Esophagus mucosa (tissue), 1 donor: ENCODE measurements at places on chromosomes 5 and 9. TPM values are rescaled to one million over a fixed set of nuclear protein-coding genes. Genes with fewer than 3 reads are reported as not detected.
A peak's percentile ranks its signal among the peaks of the same experiment; 100 is the strongest.

DNA sequence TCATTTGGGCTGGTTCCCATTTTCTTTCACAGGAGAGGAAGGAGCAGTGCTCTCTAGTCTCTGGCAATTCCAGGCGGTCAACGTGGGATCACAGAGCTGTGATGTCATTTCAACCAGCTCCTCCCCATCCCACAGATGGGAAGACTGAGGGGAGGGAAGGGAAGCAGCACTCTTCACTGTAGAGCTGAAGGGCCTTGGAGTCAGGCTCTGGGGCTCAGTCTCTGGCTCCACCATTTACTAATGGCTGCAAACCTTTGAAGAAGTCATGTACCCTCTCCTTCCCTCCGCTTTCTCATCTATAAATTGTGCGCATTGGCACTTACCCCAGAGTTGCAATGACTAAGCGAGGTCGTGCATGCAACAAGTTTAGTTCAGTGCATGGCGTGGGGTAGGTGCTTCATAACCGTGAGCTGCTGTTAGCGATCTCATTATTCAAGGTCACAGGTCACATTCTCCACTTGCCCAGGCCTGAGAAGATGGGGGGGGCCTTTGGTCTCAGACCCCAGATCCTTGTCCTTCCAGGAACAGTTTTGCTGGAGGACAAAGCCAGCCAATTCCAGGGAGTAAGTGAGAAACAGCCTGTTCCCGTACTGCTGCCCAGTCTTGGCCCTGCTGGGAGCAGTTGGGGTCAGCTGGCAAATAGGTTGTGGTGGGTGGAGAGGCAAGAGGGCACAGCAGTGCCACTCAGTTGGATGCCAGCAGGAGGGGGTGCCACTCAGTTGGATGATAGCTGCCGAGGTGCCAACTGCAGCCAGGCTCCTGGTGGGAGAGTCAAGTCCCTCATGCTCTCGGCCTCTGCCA lies 136.7 kb downstream of the RGS3 start:
- ATAC-seq: peak; percentile 7

GRCh38 chr5:68456756-68457217 lies 241.2 kb downstream of the PIK3R1 start:
- ATAC-seq: peak; percentile 98

Gene WHRN
- 3.4 TPM for total RNA-seq

DNA sequence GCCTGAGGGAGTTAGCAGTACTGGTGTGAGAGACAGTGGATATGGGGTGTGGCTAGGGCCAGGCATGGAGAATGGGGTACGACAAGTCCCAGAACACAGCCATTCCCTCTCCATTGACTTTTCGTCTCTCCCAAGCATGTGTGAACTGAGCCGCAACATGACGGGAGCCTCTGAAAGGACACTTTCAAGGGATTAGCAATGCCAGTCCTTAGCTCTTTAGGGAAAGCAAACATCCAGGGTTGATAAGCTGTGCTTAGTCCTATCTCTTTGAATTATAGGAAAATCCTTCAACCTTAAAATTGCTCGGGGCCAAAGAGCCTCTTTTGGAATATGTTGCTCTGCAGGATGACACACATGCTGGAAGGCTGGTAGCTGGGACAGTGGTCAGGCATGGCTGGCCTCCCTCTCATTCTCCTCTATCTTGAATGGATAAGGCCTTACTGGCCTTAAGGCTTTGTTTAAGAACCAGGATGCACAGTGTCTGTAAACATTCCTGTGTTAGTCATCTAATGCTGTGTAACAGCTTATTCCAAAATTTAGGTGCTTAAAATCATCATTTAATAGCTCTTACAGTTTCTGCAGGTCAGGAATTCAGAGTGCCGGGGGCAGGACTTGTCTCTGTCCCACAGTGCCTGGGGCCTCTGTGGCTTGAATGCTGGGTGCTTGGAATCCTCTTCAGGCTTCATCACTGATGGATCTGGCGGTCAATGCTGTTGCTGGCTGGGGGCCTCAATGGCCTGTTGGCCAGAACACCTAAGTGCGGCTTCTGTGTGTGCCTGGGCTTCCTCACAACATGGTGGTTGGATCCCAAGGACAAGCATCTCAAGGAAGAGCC lies 95.3 kb downstream of the PTTG1 start:
- ATAC-seq: no peak

- ATAC-seq: peak; percentile 55
These were observed 484.8 kb downstream of the ZSWIM6 start for GRCh38 chr5:61816585-61817450.

Gene C9orf72
- total RNA-seq: 6.4 TPM

GRCh38 chr9:16203729-16204573 lies 651.1 kb downstream of the CCDC171 start:
- no peak for ATAC-seq

DNA sequence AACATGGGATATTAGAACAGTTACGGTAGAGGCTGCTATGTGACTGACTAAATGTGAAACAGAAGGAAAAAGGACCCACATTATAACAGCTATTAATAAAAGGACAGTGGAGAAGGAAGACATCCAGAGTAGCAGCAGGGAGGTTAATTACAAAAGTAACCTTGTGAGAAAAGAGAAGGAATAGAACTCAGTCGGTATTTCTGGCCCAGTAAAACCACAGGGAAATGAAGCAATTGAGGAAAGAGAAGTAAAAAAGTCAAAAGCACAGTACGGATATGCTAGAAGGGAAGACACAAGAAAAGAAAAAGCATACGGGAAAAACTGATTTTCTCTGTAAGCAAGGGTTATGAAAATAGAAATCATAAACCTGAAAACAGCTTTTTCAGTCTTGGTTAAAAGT lies 164.7 kb downstream of the RFX3 start:
- no peak for ATAC-seq

DNA sequence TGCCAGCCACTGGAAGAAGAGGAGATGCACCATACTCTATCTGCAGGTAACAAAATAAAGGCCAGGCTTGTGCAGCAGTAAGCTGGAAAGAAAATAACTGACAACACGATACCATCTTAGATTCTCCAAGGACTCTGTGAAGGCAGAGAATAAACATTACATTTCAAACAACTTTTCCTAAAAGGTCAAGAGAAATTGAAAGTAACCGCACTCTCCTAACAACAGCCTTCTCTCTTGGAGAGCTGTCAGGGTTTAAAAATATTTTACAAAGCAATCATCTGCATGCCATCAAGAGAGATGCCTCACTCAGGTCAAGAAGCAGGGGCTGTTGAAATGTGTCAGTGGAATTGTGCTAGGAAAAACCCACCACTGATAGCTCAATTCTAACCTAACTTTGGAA lies 13.5 kb upstream of the TTLL11 start:
- ATAC-seq: no peak

DNA sequence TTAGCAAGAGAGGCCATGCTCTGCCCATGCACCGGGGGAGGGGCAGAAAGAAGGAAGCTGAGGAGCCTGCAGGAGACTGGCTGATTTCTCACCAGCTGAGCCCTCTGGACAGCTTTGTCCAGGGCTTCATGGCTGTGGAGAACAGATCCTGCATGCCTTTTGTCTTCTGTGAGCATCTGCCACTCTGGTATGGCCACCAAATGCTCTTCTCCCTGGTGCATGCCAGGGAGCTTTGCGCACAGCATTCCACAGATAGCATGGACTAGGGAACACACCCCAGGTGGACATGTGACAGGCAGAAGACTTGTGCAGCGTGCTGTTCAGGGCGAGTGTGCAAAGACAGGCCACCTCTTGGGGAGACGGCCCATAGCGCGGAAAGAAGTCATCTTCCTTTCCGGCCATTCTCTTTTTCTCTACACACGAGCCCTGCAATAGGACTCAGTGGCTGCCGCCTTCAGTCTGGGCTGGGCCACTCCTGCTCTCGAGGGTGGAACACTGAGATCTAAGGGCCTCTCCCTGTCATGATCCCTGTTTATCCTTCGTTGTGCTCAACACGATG lies 56.7 kb downstream of the GADD45G start:
- ATAC-seq: peak; percentile 6

GRCh38 chr5:75016896-75017295 lies 35.5 kb downstream of the GCNT4 start:
- ATAC-seq: peak; percentile 25

Gene RETREG1
- 1.5 TPM for total RNA-seq

GRCh38 chr5:125489146-125489545 lies 742.7 kb upstream of the ZNF608 start:
- ATAC-seq: no peak

Gene SLC36A2
- total RNA-seq: not detected
